ENCODE measurements at places on chromosomes 7 and 10. TPM values are rescaled to one million over a fixed set of nuclear protein-coding genes. Genes with fewer than 3 reads are reported as not detected.
A peak's percentile ranks its signal among the peaks of the same experiment; 100 is the strongest.

- no peak overlapping the region for H3K27ac ChIP-seq
- no peak for DNase-seq
- no peak overlapping the region for H3K4me3 ChIP-seq
- H3K27me3 ChIP-seq, result no peaks in the 10 kb centered on the region
- no peaks in the 10 kb centered on the region for H3K36me3 ChIP-seq
These were observed 28.4 kb downstream of the JMJD1C start for GRCh38 chr10:63437116-63437949.

DNA sequence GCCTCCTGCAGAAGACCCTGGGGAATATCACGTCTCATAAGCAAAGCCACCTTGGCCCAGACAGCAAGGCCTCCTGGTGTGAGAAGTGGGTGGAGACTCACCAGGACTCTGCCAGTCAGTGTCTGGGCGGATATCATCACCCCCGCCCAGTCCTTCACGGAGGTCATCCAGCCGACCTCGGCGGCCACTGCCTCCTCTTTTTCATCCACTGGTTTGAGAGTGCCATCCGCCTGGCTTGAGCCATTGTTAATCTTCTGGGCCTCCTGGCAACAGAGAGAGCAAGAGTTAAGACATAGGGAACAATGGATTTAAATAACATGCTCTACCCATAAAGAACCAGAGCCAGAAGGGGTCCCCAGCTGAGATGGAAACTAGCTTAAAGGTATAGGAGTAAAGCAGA, 233.8 kb downstream of the KCNMA1 start:
- no peak overlapping the region for H3K4me3 ChIP-seq
- no peaks in the 10 kb centered on the region for H3K27me3 ChIP-seq
- H3K36me3 ChIP-seq, result no peaks in the 10 kb centered on the region
- DNase-seq, result no peak

The AMPH gene
- not detected for total RNA-seq

The AZGP1 gene
- 1.0 TPM for total RNA-seq

- H3K27ac ChIP-seq, result no peak overlapping the region
- H3K27me3 ChIP-seq, result no peaks in the 10 kb centered on the region
- no peak overlapping the region for H3K4me3 ChIP-seq
These were observed 31.3 kb downstream of the RABGEF1 start for GRCh38 chr7:66771795-66772194.

DNA sequence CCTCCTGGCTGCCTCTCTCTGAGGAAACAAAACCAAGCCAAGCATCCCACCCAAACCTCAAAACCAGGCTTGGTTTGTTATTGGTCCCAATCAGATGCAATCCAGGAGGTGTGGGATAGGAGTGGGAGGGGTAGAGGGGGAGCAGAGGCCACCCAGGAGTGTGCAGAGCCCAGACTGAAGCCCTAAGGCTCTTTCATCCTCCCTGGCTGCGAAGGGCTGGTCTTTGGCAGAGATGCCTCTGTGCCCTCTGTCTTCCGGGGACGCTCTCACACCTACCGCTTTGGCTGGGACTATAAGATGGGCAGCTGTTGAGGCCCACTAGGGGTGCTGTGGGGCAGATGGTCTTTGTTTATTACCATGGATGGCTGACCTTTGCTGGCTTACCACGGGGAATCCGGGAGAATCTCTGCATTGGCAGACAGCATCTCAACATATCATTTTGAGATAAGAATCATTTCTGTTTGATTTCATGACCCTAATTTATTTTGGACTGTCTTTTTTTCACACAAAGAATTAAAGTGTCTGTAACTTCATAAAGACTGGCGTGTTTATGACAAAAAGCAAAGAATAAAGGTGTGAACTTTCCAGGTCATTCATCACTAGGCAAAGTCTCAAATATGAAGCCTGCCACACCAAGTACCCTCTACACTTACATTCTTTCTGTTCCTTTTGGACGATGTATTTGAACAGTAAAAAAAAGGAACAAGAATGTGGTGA, 6.5 kb upstream of the DENND2A start:
- H3K27ac ChIP-seq, result no peak overlapping the region
- no peaks in the 10 kb centered on the region for H3K4me1 ChIP-seq
- H3K27me3 ChIP-seq, result no peaks in the 10 kb centered on the region
- DNase-seq, result peak; percentile 55
- H3K36me3 ChIP-seq, result no peaks in the 10 kb centered on the region

The MAPK8 gene
- total RNA-seq, result 6.7 TPM

DNA sequence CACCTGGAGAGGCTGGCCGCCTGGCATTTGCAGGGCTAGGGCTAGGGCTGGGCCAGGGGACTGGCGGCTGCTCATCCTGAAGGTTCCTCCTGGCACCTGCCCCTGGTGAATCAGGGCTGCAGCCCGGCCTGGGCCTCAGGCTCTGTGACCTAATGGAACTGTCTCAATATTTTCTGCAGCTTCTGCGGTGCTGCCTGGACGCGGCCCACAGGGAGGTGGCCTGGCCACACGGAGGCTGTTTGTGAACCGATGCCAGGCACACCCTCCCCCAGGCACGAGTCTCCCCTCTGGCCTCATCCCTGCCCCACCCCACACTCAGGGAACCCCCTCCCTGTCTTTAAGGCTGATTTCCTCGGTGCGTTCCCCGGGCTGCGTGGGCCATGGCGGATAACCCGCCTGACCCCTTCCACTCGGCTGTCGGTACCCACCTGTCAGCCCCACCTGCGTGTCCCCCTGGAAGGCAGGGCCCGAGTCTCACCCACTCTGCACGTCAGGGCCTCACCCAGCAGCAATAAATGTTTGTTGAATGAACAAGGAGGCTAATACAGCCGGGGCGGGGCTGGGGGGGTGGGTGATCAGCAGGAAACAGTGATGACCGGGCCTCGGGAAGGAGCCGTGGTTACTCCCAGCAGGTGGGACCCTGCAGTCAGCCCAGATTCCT, 54.5 kb upstream of the DNAJB6 start:
- H3K36me3 ChIP-seq, result no peaks in the 10 kb centered on the region
- H3K4me3 ChIP-seq, result no peak overlapping the region
- no peak overlapping the region for H3K27ac ChIP-seq
- no peaks in the 10 kb centered on the region for H3K4me1 ChIP-seq
- H3K27me3 ChIP-seq, result no peaks in the 10 kb centered on the region
- DNase-seq, result no peak

Measured in Karpas-422 (cell line).